ENCODE measurements at places on chromosomes 16 and 17.

DNA sequence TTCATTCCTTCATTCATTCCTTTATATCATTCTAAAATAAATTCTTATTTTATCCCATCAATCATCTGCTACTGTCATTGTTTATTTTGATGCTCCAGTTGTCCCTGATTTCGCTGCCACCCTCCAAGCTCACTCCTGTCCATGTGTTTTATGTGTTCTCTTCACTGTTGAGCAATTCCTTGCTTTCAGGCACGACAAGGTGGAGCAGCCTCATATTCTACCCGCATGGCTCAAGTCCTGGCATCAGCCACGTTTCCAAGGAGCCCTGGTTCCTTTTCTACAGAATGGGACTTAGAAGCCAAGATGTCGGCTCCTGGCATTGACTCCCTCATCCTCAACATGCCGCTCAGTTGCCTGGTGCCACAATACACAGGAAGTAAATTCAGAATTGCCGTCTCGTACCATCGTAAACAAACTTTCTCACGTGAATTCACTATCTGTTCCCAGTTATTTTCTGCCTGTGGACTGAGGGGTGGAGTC is 139.0 kb downstream of the RPTOR start:
- DNase-seq = no peak

DNA sequence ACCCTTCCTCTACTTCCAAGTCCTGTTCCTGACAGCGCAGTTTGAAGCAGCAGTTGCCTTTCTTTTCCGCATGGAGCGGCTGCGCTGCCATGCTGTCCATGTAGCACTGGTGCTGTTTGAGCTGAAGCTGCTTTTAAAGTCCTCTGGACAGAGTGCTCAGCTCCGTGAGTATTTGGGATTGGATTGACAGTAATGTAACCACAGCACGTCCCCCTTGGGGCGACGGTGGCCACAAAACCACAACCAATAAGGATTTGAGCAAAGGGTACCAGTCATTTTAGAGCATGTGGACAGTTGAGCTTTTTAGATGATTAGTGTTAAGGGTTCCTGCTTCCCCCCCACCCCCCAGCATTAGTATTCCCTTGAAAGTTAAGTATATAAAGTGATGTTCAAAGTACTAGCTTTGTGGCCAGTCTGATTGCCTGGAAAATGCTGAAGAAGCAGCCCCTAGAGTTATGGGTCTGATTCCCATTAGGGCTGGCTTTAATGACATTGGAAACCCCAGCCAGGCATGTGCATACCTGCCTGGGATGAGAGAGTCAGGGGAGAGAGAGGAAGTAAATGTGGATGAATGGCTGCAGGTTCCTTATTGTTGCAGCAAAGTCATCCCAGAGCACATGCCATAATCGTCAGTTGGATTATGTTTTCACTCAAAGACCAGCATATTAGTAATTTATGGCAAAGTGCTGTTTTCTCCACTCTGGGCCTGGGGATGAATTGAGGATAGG is 31.6 kb upstream of the SLC12A3 start:
- DNase-seq = no peak

DNA sequence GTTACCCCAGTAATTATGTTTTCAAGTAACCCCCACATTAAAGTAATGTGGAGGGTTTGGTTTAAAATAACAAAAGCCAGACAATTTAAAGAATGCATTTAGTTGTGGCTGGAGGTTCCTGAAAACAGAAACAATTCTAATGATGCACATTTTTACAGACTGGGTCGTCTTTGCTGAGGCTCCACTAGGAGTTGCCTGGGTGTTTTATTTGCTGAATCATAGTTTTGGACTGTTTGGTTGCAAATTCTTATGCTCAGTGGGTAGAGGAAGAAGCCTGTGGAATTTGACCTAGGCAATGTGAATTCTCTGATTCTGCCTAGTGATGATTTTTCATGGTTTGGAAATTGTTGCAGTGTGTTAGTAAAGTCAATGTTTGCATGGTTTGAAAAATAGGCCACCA is 16.3 kb downstream of the SHISA9 start:
- no peak for DNase-seq

- DNase-seq = peak; percentile 94
Measured at GRCh38 chr16:57447186-57447962, at the start of the genes CIAPIN1 and COQ9. TSS of gene CIAPIN1 (minus strand) at chr16:57447385. CDS start at chr16:57440928, 6,457 bp downstream. TSS of gene COQ9 (plus strand) at chr16:57447479. CDS start at chr16:57447506, 27 bp downstream.

GRCh38 chr16:81526199-81526598 is 81.6 kb downstream of the CMIP start:
- DNase-seq = no peak

GRCh38 chr17:43779145-43780125 is 658 bp upstream of the DUSP3 start:
- DNase-seq = no peak

- DNase-seq = no peak
Measured at GRCh38 chr16:77285676-77286075, 86.5 kb downstream of the SYCE1L start.

- no peak for DNase-seq
Measured at GRCh38 chr17:65901394-65901793, 290.5 kb downstream of the CEP112 start.

- no peak for DNase-seq
Measured at GRCh38 chr16:17887963-17888362, 417.2 kb upstream of the XYLT1 start.

- no peak for DNase-seq
Measured at GRCh38 chr17:43722870-43723665, 35.5 kb downstream of the SOST start.

GRCh38 chr16:84889066-84889465 is 69.3 kb downstream of the CRISPLD2 start:
- no peak for DNase-seq

DNA sequence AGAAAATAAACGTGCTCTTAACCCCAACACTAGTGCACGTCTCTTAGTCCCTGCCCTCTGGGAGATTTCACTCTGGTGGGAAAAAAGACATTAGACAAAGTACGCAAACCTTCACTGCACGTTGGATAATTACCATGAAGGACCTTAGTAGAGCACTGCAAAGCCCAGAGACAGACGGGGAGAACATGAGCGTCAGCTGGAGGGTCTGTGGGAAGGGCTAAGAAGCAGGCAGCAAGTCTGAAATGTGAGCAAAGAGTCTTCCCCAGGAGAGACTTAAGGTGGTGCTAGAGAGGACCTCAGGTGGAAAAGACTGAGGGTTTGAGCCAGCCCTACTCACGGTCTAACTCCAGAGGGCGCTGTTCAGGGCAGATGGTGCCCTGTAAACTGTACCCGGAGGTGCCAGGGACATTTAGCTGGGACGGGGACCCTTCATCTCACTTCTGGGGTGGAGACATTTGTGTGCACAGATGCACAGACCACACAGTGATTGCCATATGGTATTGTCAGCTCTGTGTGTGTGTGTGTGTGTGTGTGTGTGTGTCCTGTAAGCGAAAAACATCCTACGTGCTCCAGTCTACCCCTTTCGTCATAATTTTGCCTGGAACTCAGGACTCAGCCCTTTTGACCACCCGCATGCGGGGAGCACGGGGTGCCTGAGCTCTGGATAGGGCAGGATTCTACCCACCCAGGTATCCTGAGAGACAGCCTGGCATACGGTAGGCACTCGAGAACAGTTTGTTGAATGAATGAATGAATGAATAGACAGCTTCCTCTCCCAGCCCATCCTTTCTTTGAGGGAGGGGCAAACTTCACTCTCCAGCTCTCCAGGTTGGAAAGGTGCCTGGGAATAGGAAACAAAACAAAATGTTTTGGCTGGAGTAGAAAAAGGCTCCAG is 10.1 kb upstream of the STAC2 start:
- DNase-seq = no peak

GRCh38 chr16:25052151-25052511 is 37.0 kb upstream of the ARHGAP17 start:
- DNase-seq = no peak

GRCh38 chr16:54210452-54211125 is 76.0 kb downstream of the IRX3 start:
- DNase-seq = no peak

GRCh38 chr16:76114681-76115080 is 162.5 kb upstream of the CNTNAP4 start:
- no peak for DNase-seq

- DNase-seq = no peak
Measured at GRCh38 chr17:40092581-40092980, 7.8 kb downstream of the NR1D1 start.

- no peak for DNase-seq
Measured at GRCh38 chr17:53420035-53420641, 402.6 kb upstream of the KIF2B start.

DNA sequence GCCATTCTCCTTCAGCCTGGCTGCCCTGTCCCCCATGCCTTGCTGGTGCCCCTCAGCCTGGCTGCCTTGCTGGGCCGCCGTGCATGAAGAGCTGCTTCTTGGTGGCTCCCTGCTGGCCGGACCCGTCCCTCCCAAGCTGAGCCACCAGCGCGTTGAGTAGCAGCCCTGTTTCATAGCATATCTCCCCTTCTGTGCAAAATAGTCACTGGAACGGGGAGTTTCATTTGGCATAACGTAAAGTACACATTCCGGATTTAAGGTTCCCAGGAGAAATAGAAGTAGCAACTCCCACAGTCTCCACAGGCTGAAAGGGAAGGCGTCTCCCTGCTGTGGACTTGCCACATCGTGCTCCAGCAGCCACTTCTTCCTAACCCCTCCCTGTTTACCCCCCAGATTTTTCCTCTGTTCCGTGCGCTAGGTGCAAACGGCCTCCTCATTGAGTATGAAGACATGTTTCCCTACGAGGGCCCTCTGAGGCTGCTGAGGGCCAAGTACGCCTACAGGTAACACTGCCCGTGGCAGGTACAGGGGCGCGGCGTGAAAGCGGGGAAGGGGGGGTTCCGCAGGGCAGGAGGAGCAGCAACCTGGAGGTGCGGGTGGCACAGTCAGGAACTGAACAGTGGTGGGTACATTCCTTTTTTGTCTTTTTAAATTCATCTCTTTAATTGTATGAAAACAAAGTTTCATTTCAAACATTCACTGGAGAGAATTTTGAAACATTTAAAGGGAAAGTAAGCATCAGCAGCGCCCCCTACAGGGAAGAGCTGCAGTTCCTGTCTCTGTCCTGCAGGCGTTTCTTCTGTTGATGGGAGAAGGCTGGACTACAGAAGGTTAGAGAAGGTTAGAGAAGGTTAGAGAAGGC is 5.8 kb upstream of the OGFOD3 start:
- no peak for DNase-seq

DNA sequence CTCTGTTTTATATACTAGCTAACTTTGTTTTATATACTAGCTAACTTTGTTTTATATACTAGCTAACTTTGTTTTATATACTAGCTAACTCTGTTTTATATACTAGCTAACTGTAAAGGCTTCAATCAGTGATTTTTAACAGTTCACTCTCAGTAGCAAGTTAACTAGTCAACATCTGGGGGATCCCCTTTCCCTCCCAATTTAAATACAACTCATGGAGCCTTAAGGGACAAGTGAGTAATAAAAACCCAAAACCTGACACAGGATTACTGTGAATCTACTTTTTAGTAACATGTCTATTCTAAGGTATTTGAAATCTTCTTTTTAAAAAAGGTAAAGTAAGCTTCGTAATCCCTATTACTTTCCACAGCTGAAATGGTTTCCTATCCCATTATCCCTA is 32.2 kb downstream of the FAM222B start:
- DNase-seq = no peak
